ENCODE measurements at places on chromosomes 16 and 17. TPM values are rescaled to one million over a fixed set of nuclear protein-coding genes. Genes with fewer than 3 reads are reported as not detected.

GRCh38 chr17:74742153-74742515 is 5.1 kb downstream of the RAB37 start:
- no peak for DNase-seq
- H3K27ac ChIP-seq = peak overlapping the region; percentile 46
- peaks cover 31% of the 10 kb centered on the region for H3K27me3 ChIP-seq
- peaks cover 74% of the 10 kb centered on the region for H3K4me1 ChIP-seq
- H3K36me3 ChIP-seq = no peaks in the 10 kb centered on the region
- no peak overlapping the region for H3K4me3 ChIP-seq

DNA sequence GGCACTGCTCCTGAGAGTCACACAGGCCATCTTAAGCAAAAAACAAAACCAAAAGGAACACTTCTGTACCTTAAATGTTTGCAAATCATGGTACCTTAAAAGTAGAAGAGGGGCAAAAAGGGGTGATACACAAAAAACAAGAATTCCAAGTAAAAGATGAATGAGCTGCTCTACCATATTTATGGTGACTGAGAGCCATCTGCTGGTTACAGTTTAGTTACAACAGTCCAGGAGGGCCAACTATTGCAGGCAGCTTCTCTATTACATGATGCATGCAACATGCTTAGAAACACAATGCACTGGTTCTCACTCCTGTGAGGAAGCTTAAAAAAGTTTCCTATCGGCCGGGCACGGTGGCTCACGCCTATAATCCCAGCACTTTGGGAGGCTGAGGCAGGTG is 53.5 kb downstream of the STX8 start:
- no peak overlapping the region for H3K27ac ChIP-seq

GRCh38 chr17:28319598-28319935 is 567 bp downstream of the TMEM97 start:
- no peaks in the 10 kb centered on the region for H3K27me3 ChIP-seq
- H3K4me1 ChIP-seq = peaks cover 24% of the 10 kb centered on the region
- DNase-seq = no peak
- peak overlapping the region; percentile 64 for H3K27ac ChIP-seq

DNA sequence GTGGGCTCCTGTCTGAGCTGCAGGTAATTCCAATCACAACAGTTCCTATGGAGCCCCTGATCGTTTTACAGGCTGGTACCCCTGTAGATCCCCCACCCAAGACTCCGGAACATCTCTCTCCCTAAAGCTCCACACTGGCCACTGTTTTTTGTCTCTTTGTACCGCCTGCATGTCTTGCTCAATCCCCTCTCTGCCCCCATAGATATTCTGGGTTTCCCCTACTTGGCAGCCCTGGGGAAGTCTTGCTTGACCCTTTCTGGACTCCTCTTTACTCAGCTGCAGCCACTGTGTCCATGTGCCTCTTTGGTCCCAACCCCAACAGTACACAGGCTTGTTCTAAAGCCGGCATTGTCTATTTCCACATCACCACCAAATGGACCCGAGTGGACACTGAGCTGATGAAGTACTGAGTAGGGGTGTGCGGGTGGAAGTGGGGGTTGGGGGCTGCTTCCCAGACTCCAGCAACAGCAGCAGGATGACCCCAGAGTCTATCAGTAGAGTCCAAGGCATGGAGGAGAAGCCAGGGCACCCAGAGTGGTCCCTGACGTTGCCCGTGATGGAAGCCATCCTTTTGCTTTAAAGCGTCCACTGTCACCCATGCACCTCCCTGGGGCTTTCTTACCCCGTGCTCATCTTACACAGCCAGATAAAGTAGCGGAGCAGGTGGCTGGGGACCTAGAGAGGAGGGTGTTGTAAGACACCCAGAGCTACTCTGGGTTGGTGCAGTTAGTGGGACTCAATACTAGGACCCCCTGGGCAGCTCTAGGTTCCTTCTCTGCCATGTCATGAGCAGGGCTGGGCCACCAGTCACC is 6.4 kb downstream of the CD300LB start:
- peaks cover 7% of the 10 kb centered on the region for H3K4me1 ChIP-seq
- H3K4me3 ChIP-seq = no peak overlapping the region
- H3K27me3 ChIP-seq = no peaks in the 10 kb centered on the region
- DNase-seq = no peak
- no peak overlapping the region for H3K27ac ChIP-seq

DNA sequence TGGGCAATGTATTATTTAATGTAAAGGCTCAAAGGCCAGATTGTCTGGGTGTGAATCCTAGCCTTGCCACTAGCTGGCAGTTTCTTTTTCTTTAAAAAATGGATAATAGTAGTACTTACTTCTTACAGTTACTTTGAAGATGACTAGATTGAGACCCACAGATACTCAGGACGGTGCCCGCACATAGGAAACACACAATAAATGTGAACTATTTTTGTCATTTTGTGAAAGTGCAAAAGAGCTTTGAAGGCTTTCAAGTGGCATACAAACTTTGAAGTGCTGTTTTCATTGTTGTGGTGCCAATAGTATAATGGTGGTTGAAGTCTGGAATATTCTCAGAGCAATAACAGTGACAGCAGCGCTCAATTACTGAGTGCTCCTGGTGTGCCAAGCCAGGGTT is 63.6 kb downstream of the OTOA start:
- no peaks in the 10 kb centered on the region for H3K36me3 ChIP-seq
- no peak overlapping the region for H3K4me3 ChIP-seq
- no peaks in the 10 kb centered on the region for H3K27me3 ChIP-seq

DNA sequence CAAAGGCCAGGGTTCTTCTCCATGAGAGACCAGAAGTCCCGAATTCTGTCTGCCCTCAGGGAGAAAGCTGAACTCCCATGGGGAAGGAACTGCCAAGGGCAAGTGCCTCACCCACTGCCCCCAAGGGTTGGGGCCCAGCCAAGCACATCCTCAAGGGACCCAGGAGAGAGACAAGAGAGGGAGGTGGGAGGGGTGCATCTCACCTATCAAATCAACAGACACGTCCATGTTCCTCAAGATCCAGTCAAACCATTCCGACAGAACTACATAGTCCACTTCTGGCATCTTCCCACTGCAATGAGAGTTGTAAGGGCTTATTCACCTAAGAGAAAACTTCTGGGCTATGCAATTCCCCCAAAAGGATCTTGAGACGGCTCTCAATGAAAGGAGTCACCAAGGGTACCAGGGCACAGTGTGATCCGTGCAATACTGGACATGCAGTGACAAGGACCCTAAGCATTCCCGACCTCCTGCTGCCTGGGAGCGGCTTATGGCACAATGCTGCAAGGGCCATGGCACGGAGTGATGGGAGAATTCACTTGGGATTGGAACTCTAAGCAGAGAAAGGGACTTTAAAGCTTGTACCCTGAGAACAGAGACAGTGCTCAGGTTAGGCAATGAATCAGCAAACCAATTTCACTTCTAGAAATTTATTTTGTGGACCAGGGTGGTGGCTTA is 32.2 kb downstream of the TK2 start:
- peak overlapping the region; percentile 39 for H3K4me3 ChIP-seq
- H3K27ac ChIP-seq = peak overlapping the region; percentile 98
- H3K4me1 ChIP-seq = peaks cover 82% of the 10 kb centered on the region
- H3K27me3 ChIP-seq = no peaks in the 10 kb centered on the region
- DNase-seq = no peak

GRCh38 chr17:7352910-7353635 is 1.1 kb downstream of the KCTD11 start:
- no peaks in the 10 kb centered on the region for H3K27me3 ChIP-seq
- peak overlapping the region; percentile 87 for H3K4me3 ChIP-seq
- no peaks in the 10 kb centered on the region for H3K36me3 ChIP-seq

- H3K4me3 ChIP-seq = peak overlapping the region; percentile 30
- H3K4me1 ChIP-seq = peaks cover 25% of the 10 kb centered on the region
- H3K27ac ChIP-seq = peak overlapping the region; percentile 92
- no peak for DNase-seq
- no peaks in the 10 kb centered on the region for H3K36me3 ChIP-seq
These were observed 6.2 kb downstream of the HOXB4 start for GRCh38 chr17:48571826-48572417.

Gene MYH13
- total RNA-seq = not detected

GRCh38 chr17:42179335-42179734 is 1.6 kb downstream of the KCNH4 start:
- peaks cover 26% of the 10 kb centered on the region for H3K27me3 ChIP-seq
- no peak for DNase-seq
- H3K27ac ChIP-seq = no peak overlapping the region
- H3K36me3 ChIP-seq = no peaks in the 10 kb centered on the region

DNA sequence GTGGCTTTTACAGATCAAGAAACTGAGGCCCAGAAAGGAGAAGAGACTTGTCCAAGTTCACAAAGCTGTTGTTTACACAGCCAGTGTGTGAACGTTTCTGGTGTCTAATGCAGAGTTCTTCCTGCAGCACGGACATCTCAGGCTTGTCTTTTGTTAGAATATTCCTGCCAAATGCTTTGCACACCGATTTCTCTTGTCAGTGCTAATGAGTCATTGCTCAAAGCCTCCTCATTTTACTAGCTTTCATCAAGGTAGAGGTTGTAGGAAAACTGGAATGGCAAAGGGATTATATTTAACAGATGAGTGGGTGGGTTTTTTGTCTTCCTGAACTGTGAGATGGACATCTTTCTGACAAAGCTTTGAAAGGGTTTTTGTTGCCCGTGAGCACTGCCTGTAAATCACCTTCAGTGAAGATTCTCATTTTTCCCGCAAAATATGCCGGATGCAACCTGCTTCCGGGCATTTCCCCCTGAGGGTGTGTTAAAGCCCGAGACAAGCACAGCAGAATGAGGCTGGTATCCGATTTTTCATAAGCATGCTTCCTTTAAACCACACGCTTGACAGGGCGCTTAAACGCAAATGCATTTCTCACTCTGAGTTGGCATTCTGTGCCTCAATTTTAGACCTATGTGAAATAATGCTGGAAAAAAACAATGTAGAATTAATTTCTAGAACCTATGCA is 14.7 kb downstream of the PMM2 start:
- peaks cover 96% of the 10 kb centered on the region for H3K36me3 ChIP-seq
- H3K27ac ChIP-seq = no peak overlapping the region
- no peak for DNase-seq
- no peaks in the 10 kb centered on the region for H3K27me3 ChIP-seq
- H3K4me3 ChIP-seq = no peak overlapping the region

- peaks cover 52% of the 10 kb centered on the region for H3K36me3 ChIP-seq
- no peaks in the 10 kb centered on the region for H3K27me3 ChIP-seq
- peak overlapping the region; percentile 95 for H3K27ac ChIP-seq
- DNase-seq = no peak
- peaks cover 25% of the 10 kb centered on the region for H3K4me1 ChIP-seq
- peak overlapping the region; percentile 98 for H3K4me3 ChIP-seq
These were observed 684 bp upstream of the NUDT16L1 start for GRCh38 chr16:4692460-4693295.

- no peak overlapping the region for H3K27ac ChIP-seq
- DNase-seq = no peak
- H3K4me3 ChIP-seq = no peak overlapping the region
- H3K4me1 ChIP-seq = no peaks in the 10 kb centered on the region
These were observed 221.1 kb downstream of the FTO start for GRCh38 chr16:53925107-53925410.

DNA sequence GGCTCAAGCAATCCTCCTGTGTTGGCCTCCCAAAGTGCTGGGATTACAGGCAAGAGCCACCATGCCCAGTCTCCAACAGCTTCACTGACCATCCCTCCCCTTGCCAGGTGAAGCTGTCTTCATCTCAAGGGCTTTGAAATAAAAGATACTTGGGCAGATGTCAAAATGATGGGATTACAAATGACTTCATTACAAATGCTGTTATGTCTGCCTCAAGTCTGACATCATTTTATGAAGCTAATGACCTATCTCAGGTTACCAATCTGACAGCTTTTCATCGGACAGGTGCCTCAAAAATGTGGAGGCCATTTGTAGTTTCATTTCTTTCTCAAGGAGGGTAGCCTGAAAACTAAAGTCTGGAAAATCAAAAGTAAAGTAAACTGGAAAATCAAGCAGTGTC is 323.7 kb upstream of the TBX2 start:
- no peaks in the 10 kb centered on the region for H3K4me1 ChIP-seq
- peak overlapping the region; percentile 0 for H3K27ac ChIP-seq
- no peak for DNase-seq
- H3K36me3 ChIP-seq = no peaks in the 10 kb centered on the region

GRCh38 chr17:35726953-35727460 is 4.4 kb upstream of the RASL10B start:
- peaks cover 12% of the 10 kb centered on the region for H3K4me1 ChIP-seq
- peaks cover 52% of the 10 kb centered on the region for H3K36me3 ChIP-seq
- no peak for DNase-seq
- no peaks in the 10 kb centered on the region for H3K27me3 ChIP-seq

DNA sequence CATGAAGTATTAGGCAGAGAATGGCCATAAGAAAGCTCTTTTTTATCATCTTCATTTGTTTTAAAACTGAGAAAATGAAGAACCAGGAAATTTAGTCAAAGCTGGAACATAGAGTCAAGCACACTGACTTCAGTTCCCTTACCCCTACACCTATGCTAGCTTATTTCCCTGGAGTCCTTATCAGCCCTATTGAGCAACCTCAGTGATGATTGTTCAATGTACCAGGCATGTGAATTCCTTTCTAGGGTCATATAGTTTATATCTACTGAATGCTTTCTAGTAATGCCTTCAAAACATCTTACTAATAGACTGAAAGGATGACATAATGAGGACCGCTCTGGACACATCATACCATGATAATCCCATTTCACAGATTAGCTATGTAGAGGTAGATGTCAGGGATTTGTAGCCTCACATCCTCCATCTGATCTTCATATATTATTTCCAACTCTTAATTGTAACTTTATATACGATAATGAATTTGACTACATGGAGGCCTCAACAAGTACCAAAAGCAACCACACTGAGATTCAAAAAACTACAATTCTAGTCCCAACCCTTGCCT is 460.4 kb upstream of the DYNLRB2 start:
- H3K27ac ChIP-seq = no peak overlapping the region
- H3K36me3 ChIP-seq = no peaks in the 10 kb centered on the region
- no peak for DNase-seq
- no peaks in the 10 kb centered on the region for H3K27me3 ChIP-seq
- H3K4me3 ChIP-seq = no peak overlapping the region

- H3K4me1 ChIP-seq = peaks cover 11% of the 10 kb centered on the region
- H3K27me3 ChIP-seq = peaks cover 8% of the 10 kb centered on the region
- no peak overlapping the region for H3K27ac ChIP-seq
- H3K4me3 ChIP-seq = no peak overlapping the region
These were observed 92.5 kb downstream of the IRF8 start for GRCh38 chr16:85991425-85991824.

GRCh38 chr16:2475413-2476344 is 752 bp downstream of the TBC1D24 start:
- H3K4me3 ChIP-seq = peak overlapping the region; percentile 84
- peaks cover 36% of the 10 kb centered on the region for H3K4me1 ChIP-seq
- peak overlapping the region; percentile 84 for H3K27ac ChIP-seq
- peaks cover 25% of the 10 kb centered on the region for H3K27me3 ChIP-seq
- DNase-seq = no peak
- H3K36me3 ChIP-seq = no peaks in the 10 kb centered on the region
